ENCODE measurements at places on chromosomes 4 and X.
A peak's percentile ranks its signal among the peaks of the same experiment; 100 is the strongest.

GRCh38 chr4:183409483-183409882 lies 35.0 kb upstream of the CDKN2AIP start:
- no peak for DNase-seq

- DNase-seq, result peak; percentile 34
These were observed at the start of gene PGRMC2 for GRCh38 chr4:128287141-128287870. Gene PGRMC2, minus strand, starts transcription at chr4:128287813. Its CDS starts 23 bp downstream, at chr4:128287790.

DNA sequence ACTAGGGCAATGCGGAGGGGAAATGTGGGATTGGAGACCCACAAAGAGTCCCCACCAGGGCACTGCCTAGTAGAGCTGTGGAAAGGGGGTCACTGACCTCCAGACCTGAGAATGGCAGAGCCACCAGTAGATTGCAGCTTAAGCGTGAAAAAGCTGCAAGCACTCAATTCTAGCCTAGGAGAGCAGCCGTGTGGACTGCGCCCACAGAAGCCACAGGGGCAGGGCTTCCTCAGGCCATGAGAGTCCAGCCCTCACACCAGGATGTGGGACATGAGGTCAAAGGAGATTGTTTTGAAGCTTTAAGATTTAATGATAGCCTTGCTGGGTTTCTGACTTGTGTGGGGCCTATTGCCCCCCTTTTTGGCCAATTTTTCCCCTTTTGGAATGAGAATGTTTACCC lies 379.0 kb downstream of the INPP4B start:
- no peak for DNase-seq

DNA sequence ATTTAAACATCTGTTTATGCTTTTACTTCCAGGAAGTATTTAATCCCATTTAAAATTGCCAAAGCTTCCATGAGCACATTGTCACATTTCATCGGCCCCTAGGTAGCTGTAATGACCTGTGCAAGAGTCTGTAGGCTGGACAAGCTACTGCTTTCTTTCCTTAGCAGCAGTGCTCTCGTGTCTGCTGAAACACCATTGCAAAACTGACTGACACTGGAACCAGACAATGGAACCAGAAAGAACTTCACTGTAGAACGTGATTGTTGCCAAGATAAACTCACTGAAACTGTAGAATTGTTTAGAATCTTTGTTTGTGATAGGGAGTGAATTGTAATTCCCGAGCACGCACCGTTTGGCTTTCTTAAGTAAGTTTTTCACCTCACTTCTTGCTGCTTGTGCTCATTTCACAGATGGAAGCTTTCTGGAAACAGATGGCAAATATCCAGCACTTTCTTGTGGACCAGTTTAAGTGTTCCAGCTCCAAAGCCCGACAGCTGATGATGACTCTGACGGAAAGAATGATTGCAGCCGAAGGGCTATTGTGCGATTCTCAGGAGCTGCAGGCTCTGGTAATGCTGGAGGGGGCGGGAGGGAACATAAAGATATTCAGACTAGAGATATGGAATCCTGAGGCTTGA lies 36.9 kb downstream of the EVC start:
- DNase-seq, result no peak

DNA sequence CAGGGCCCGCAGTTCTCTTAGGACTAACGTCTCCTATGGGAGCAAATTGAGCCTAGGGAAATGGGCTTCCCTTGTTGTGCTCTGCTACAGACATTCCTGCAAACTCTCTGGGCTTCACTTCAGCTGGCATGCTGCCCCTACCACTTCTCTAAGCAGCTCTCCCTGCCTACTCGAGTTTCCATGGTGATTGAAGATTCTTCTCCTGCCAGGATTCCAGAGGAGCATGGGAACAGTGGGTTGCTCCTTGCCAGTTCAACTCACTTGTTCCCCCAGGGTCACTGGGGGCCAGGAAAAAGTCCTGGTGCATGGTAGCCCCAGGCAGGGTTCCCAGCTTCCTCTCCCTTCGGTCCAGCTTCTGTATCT lies 21.1 kb upstream of the WDR17 start:
- DNase-seq, result no peak

GRCh38 chr4:189613207-189613606 lies 327.5 kb upstream of the FRG1 start:
- no peak for DNase-seq

DNA sequence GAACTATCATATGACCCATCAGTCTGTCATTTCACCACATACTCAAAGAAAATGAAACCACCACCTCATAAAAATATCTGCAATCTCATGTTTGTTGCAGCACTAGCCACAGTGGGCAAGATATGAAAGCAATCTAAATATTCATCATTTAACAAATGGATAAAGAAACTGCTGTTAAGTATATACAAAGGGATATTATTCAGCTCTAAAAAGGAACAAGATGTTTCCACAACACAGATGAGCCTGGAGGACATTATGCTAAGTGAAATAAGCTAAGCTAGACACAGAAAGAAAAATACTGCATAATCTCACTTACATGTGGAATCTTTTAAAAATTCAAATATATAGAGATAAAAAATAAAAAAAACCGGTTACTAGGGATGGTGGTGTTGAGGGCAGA lies 108.2 kb upstream of the BRWD3 start:
- no peak for DNase-seq

GRCh38 chr4:109177096-109177810 lies 125.2 kb downstream of the COL25A1 start:
- DNase-seq, result no peak

GRCh38 chr4:4858527-4859324 lies 739 bp upstream of the MSX1 start:
- no peak for DNase-seq

DNA sequence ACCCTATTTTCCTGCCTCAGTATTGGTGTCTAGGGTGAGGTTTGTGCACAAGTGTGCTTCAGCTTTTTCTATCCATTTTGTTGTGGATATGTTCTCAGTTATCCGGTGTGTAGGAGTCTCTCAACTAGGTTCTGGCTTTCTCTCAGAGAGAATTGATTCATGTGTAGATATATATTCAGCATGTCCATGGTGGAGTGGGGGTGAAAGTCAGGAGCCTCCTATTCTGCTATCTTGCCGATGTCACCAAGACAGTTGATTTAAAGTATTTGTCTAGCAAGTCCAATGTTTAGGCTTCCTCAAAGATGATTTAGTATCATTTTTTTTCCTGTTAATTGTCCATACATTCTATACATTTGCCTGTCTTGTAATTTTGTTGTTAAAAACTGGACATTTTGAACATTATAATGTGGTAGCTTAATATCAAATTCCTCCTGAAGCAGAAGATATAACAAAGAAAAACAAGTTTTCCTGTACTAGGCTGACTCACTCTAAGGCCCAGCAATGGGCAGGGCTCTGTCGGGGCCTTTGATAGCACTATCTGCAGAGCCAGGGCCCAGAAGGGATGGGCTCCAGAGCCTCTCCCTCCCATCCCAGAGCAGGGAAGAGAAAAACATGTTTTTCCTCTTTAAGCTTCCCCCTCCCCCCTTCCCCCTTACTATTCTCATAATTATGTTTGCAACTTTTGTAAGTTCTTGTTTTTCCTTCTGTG lies 37.6 kb downstream of the GLUD2 start:
- no peak for DNase-seq

- no peak for DNase-seq
These were observed 198.1 kb upstream of the FTHL17 start for GRCh38 chrX:31269914-31270313.

GRCh38 chr4:108851366-108851765 lies 88.5 kb upstream of the ETNPPL start:
- no peak for DNase-seq

DNA sequence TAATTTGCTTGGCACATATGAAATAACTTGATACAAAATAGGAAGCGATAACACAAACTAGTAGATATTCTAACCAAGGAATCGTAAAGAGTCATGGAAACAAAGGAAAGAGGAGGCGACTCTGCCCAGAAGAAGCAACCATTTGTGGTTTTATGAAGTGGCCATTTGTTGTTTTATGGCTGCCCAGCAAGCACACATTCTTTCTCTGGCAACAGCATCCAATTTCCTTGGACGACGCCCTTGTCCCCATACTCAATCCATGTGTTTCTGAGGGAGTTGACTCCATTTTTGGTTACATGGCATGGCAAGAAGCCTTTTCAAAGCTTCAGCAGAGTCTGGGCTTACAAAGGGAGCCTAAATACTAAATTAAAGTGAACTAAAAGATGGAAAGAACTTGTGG lies 295.1 kb downstream of the INPP4B start:
- DNase-seq, result no peak

DNA sequence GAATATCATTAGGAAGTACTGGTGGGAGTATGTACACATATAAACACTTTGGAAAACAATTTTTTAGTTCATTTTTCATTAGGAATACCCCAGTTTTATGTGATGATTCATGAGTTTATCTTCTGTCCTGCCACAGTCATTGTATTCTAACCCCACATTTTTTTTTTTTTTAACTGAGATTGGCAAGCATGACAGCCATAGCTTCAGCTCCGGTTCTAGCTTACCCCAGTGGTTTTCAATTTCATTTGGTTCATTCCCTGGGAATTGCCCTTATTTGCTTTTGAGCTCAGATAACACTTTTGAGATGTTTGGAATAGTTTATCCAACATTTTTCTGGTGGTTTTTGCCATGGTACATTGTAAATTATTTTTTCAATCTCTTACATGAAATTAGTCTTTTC lies 21.0 kb upstream of the FMR1 start:
- DNase-seq, result no peak

GRCh38 chr4:6134612-6135220 lies 65.6 kb downstream of the JAKMIP1 start:
- peak; percentile 75 for DNase-seq

GRCh38 chrX:1150569-1151347 lies 61.7 kb downstream of the CRLF2 start:
- no peak for DNase-seq

- DNase-seq, result no peak
These were observed 52.2 kb upstream of the SOD3 start for GRCh38 chr4:24743206-24743605.

DNA sequence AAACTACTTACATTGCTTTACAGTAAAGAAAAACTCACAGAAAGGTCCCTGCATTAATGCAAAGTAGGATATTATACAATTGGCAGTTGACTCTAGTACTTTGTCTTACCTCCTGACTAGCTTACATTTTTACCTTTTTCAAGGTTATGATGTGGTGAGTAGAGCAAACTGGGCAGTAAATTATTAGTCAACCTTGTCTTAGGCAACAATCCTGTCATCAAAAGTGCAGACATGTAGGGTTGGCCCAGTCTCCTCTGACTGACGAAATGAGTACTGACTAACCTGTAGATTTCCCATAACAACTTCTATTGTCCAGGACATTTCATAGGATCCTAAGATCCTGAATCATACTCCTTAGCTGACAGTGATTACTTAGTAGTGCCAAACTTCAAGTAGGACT lies 142.0 kb upstream of the NUDT6 start:
- DNase-seq, result no peak

GRCh38 chr4:55437356-55437796 lies 41.6 kb downstream of the TMEM165 start:
- DNase-seq, result no peak

Data from MM.1S (cell line).